ENCODE measurements at places on chromosomes 12 and 14.
A peak's percentile ranks its signal among the peaks of the same experiment; 100 is the strongest.

GRCh38 chr14:61290701-61291100, 9.6 kb upstream of the TMEM30B start:
- DNase-seq, result no peak

GRCh38 chr12:82174936-82175335, 183.3 kb downstream of the CCDC59 start:
- no peak for DNase-seq

DNA sequence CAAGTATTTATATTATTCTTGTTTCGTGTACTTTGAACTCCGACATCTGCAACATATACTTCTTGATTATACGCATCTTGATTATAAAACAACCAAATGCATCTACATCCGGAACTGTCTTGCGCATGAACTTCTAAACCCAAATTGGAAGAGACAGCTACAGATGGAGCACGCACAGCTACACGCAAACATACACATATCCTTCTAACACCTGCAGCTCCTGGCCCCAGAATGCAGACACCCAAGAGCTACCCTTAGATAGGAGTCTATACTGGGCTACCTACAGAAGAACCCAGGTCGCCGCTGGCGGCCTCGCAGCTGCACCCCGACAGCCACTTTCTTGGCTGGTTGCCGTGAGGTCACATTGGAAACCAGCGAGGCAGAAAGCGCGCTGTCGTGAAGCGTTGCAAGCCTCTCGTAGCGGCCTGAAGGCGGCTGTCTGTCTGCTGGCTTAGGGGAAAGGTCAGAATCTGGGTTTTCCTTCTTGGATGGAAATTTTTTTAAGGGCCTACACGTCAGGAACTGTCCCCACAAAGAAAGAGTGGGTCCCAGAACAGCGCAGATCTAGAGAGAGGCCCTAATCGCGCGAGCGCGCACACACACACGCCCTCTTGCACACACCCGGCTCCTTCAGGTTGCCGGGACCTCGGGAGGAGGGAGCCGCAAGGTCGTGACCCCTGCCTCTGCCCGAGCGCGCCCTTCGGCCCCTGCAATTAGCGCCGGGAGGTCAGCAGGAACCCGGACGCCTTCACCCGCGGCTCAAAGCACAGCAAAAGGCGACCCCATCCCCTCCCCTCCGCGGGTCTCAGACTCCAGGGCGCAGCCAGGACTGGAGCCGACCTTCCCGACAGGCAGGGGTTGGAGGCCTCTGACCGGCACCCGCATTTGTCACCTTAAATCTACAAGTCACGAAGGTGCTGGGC, 17.0 kb downstream of the TBX3 start:
- DNase-seq, result no peak

- DNase-seq, result no peak
Observed at GRCh38 chr12:49111206-49111605, 559 bp upstream of the LMBR1L start.

DNA sequence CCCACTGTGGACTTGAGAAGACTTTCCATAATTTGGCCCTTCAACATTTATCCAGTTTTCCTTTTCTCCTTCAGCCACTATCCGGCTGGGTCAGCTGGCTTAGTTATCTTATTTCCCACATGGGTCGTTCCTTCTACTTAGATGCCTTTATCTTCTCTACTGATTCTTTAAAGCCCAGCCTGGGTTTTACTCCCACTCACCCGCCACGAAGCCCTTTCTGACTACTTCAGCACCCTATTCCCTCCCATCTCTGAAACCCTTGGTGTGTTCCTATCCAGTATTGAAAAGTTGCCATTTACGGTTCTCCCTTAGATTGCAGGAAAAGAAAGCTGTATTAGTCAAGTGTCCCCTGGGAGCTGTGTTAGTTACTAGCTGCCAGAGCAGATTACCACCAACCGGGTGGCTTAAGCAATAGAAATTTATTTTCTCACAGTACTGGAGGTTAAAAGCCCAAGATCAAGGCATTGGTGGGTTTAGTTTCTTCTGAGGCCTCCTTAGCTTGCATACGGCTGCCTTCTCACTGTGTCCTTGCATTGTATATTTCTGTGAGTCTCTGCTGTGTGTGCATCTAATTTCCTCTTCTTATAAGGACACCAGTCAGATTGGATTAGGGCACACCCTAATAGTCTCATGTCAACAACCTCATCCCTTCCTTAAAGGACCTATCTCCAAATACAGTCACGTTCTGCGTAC, 105.5 kb downstream of the GPATCH2L start:
- DNase-seq, result no peak

DNA sequence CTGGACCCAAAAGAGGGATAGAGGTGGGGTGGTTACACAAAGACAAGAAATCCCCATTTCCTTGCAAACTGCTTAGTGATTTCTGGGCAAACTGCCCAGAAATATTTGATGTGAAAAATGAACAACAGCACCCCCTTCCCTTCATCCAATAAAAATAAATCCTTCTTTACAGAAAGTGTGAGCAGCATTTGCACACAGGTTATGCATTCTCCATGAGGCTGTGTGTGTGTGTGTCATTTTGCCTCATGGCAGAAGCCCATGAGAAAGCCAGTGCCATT, 17.2 kb upstream of the NRXN3 start:
- DNase-seq, result no peak

DNA sequence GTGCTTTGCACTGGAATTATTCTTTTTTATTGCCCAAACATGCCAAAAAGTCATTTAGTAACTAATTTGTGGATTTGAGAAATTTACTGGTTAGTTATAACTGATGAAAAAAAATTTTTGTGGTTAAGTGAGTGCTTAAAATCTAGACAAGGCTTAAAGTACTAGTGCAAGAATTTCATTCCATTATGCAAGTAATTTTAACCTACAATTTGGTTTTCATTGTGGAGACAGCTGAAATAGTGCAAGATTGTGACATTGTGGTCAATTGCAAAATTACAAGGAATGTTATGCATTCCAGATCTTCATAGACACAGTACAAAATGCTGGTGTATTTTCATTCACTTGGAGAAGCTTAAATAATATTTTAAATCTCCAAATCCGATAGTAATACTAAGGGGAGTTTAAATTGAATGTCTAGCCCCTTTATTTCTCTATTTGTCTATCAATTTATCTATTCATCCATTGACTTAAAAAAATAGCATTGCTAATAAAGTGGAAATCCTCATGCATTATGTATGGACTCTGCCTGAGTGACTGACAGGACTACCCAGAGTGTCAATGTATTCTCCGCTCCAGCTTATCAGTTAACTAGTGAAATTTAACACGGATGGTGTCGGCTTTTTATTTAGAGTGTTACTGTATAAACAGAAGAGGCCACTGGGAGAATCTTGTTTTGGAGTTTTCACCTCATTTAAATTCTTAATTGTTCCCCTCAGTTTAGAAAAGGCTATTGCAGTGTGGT, 125.9 kb downstream of the ALX1 start:
- DNase-seq, result no peak

DNA sequence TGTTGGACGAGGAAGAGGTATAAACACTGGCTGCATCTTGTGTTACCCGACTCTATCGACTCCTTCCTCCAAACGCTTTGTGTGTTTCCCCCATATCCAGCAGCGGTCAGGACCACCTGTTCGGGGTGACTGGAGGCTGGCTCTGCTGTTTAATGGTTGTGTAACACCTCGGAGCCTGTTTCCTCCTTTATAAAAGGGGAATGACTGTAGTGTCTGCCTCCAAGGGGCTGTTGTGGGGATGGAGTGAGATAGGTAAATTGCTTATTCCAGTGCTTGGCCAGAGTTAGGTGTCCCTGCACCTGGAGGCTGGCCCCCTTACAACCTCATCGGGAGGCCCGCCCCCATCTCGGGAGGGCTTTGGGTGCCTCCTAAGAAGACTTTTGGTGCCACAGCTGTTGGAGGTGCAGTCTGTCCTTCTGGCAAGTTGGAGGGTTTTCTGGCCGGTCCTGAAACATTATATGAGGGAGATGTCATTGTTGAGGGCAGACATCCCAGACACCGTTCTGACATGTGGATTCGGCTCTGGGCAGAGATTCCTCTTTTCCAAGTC, 1.1 kb downstream of the MLXIP start:
- no peak for DNase-seq

DNA sequence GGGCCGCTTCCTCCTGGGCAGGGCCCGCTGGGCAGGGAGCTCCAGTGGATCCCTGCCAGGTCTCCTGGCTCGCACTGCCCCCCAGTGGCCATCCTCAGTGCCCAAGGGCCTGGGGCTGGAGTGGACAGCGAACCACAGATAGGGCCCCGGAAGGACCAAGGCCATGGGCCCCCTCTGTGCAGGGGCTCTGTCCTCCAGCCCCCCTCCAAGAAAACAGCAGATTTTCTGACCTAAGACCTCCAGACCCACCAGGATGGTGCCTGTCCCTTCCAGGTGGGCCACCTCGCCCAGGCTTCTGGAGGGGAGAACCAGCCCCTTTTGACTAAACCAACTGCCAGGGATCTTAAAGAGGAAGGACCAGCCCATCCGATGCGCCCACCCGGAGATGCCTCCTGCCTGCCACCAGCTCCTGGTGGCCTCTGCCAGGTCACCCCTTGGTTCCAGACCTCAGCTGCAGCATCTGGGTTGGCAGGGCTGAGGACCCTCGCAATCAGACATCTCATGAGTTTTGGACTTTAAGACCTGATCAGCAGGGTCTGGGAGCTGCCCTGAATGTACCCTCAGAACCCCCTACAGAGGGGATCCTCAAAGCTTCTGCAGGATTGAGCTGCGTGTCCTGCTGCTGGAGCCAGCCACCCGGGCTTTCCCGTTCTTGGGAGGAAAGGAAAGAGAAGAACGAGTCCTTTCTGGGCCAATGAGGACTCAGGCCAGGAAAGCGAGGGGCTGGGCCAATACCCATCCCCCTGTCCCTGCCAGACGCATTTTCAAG, 325.8 kb upstream of the DIO3 start:
- no peak for DNase-seq

- no peak for DNase-seq
Observed at GRCh38 chr14:91509878-91510170, 286 bp downstream of the PPP4R3A start.

- DNase-seq, result peak; percentile 35
Observed at GRCh38 chr12:119949594-119949993, 39.4 kb upstream of the BICDL1 start.

GRCh38 chr12:57127726-57128518, at the start of gene LRP1:
Gene LRP1, plus strand, starts transcription at chr12:57128483. Its CDS starts 482 bp downstream, at chr12:57128965.
- DNase-seq, result peak; percentile 78

DNA sequence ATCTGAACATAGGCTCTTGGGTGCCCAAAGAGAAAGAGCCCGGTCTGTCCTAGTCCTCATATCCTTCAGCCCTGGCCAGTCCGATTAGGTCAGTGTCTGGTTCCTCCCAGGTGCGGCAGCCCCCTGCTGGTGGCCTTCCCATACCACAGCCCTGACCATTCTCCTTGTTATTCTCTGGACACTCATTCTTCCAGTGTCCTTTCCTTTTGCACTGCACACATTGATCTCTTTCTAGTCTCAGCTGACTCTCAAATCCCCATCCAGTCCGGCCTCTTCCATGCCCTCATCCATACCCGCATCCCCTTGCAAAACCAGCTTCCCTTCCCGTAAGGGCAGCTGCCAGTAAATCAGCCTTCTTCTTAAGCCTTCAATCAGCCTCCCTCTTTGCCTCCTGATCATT, 1316.3 kb downstream of the TMEM121 start:
- DNase-seq, result no peak

DNA sequence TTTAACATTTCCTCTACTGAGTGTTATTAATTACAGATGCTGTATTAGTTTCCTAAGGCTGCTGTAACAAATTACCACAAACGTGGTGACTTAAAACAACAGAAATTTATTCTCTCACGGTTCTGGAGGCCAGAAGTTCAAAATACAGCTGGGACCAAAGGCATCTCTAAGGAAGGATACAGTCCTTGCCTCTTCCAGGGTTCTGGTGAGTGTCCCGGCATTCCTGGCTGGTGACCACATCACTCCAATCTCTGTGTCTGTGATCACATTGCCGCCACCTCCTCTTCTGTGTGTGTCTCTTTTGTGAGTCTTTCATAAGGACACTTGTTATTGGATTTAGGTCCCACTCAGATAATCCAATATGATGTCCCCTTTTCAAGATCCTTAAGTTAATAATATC, 85.1 kb upstream of the CCDC198 start:
- DNase-seq, result no peak

DNA sequence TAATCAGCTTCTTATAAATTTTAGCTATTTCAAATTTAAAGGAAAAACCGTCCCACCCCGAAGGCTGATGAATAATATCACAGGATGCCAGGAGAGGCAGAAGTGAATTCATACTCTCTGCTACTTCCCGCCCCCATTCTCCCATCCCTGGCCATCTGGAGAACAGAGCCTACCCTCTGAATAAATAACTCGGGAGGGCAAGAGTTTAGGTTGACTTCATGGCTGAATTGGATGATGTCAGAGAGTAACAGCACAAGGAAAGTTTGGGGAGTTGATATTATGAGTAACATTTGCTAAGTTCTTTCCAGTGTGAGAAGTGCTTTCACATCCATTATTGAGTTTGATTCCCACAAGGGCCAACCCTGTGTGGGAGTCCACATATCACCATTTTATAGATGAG, 241.6 kb downstream of the EGLN3 start:
- DNase-seq, result no peak

- no peak for DNase-seq
Observed at GRCh38 chr14:92492258-92492657, 21.3 kb upstream of the RIN3 start.

DNA sequence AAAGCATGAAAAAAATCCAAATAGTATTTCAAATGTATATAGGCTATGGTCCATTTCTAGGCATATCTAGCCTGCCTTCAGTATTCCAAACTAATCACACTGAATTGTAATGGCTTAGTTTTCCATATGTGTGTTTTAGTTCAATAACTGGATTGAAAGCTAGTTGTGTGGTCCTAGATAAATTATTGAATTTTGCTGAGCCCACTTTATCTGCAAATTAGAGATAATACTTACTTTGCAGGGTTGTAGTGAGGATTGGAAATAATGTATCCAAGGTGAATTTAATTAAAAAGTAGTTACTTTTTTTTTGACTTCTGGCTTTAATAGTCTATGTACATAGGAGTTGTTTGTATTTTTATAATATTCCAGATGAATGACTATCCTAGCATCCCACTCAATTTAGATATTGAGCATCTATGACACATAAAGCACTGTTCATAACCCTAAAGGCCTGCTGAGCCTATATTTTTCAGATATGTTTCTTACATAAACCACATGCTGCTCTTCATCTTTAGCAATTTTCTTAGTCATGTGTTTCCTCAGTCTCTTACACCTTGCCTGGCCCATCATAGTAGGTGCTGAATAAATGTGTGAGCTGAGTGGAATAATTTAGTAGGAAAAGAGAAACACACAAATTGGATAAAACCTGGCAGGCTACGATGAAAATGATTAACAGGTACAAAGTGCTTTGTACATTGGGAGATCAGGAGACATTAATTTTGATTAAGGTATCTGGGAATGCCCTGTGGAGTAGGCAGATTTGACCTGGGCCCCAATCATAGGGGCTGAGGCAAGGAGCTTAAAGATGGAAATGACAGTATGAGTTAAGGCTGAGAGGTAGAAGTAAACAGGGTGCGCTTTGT, 1.1 kb upstream of the ATP23 start:
- DNase-seq, result no peak

DNA sequence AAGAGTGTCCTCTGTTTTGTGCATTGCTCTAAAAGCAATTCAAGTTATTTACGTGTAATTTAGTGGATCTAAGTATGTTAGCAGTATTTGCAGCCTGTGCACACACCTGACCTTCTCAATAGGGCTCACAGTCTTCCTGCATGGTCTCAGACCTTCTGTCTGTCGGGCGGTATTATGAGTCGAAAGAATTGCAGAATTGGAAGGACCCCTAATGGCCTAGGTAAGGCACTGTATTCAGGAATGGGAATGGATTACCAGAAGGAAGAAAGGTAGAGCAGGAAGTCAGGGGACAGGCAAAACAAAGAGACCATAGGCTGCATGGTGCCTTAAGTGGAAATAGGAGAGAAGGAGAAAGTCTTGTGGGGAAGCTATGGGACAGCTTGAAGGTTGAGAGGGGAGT, 341.6 kb downstream of the VRK1 start:
- no peak for DNase-seq
